ENCODE measurements at places on chromosomes 2 and 18.

- DNase-seq = no peak
These were observed 8.9 kb upstream of the RPRM start for GRCh38 chr2:153487448-153487847.

DNA sequence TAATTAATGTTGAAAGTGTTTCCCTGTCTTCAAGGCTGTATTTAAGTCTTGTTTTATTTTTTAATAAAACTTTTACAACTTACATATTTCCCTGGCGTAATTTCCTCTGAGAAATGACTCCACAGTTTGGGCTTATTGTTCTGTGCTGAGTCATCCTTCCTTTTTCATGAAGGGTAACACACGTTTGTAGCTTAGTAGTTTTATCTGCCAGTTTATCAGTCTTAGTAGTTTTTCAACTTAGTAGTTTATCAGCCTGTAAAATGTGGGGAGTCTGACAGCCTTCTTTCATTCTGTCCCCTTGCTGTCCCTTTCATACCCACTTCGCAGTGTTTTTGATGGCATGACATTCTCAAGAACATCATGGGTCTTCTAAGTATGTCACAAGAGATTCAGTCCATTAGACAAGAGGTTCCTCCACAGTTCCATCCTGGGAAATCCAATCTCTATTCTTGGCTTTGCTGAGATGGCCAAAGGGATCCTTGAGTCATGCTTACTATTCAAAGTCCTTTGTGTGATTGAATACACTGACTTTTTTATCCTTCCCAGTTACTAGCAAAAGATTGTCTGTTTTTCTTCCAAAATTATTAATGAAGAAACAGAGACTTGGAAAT is 60.0 kb upstream of the SGPP2 start:
- no peak for DNase-seq

DNA sequence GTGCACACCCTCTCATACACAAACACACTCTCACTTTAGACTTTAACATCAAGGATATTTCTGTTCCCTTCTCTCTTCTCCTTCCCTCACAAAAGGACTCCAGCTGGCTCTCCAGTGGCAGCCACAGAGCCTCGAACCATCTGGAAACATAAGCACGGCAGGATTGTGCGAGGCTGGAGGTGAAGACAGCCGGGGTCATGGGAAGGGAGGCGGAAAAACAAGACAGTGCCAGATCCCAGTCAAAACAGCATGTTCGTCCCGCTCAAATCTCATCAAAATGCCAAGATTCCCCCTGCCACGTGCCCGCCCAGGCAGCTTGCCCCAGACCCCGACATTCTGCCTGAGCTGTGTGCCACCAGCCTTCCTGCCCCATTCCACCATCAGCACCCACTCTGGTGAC is 180.3 kb downstream of the ZBTB7C start:
- no peak for DNase-seq

DNA sequence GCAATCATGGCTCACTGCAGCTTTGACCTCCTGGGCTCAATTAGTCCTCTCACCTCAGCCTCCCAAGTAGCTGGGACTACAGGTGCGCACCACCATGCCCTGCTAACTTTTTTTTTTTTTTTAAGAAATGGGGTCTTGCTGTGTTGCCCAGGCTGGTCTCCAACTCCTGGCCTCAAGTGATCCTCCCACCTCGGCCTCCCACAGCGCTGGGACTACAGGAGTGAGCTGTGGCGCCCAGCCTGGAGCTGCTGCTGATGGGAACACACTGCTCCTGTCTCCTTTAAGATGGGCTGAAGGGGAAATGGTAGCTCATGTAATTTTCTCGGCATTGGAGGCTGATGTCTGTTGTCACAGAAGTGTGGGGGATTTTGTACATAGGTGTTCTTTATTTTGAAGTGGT is 34.9 kb upstream of the ADNP2 start:
- DNase-seq = no peak

- DNase-seq = no peak
These were observed 96.7 kb downstream of the LRP2 start for GRCh38 chr2:169265591-169265990.

- no peak for DNase-seq
These were observed 60.5 kb downstream of the NDUFA10 start for GRCh38 chr2:239964399-239965185.

GRCh38 chr2:20110383-20110782 is 59.0 kb upstream of the LAPTM4A start:
- DNase-seq = no peak

DNA sequence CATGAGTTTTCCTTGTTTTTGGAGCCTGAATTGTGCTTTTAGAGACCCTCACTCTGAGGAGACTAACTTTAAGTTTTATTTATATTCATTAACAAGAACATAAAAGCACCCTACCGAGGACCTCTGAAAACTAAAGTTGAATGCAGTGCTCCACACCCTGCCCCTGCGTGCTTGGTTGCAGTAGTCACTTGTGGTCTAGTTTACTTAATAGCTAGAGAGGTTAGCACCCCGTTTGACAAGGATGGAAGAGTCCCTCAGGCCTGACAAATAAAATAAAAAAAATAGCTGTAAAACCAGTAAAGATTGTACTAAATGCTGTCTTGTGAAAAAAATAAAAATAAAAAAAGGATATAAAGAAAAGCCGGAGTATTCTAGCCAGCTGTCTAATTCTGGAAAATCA is 395.2 kb downstream of the MTX2 start:
- DNase-seq = no peak

DNA sequence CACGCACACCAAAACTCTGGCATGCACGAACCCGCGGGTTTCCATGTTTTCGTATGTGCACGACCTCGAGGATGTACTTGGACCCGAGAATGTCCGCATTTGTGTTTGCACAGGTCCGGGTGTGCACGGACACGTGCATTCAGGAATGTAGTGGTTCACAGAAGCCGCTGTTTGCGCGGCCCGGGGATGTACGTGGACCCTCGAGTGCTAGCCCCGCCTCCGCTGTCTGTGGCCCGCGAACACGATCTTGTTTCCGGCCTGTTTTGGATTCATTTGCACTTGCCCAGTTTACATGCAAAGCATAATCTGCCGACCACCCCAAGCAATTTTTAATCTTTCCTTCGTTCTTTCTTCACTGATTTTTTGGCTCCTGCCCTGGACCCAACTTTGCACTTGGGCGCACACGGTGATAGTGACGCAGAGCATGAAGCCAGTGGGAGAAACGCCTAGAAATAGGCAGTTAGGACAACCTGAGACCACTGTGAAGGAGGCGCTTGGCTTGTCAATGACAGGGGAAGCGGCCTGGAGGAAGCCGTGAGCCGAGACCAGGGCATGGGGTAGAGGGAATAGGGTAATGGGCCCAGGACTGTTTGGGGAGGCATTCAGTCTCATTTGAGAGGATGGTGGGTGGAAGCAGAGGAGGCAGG is 45.4 kb upstream of the PTMA start:
- DNase-seq = no peak

GRCh38 chr18:10289951-10290637 is 164.3 kb upstream of the APCDD1 start:
- DNase-seq = no peak

- DNase-seq = peak; percentile 47
These were observed 33.6 kb downstream of the KIDINS220 start for GRCh38 chr2:8803658-8804379.

DNA sequence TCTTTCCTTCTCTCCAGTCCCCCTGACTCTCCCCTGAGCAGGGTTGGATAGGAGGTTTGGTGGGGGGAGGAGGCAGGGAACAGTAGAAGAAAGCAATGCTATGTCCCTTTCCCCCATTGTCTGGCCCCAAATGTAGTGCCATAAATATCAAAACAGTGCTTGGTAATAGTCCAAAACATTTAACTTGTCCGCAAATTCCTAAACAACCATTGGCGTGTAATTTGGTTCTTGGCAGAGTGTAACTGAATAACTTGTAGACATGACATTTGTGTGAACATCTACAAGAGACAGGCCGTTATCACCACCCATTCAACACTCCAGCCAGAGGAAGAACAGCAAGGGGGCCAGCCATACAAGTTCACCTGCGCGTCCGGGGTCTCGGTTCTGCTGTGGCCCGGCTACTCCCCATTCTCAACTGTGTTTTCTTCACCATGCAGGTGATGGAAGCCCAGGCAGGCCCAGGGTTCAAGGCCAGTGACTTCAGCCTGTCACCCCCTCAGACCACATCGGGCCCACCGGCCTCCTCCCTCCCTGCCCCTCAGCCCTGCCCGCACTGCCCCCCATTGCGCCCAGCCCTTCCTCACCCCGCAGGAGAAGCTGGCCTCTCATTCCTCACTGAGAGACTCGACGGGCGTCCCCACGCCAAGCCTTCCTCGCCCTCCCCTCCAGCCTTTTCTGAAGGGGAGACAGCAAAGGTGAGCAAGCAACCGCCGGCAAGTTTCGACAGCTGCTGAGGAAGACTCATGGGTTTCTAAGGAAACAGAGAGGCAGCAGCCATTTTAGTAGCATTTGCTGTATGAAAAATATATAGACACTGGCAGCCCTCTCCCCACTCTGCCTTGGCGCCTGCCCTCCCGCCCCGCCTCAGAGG is 699 bp upstream of the RAPGEF4 start:
- peak; percentile 39 for DNase-seq

- DNase-seq = no peak
These were observed 230.3 kb upstream of the SLC14A2 start for GRCh38 chr18:45384962-45385315.

DNA sequence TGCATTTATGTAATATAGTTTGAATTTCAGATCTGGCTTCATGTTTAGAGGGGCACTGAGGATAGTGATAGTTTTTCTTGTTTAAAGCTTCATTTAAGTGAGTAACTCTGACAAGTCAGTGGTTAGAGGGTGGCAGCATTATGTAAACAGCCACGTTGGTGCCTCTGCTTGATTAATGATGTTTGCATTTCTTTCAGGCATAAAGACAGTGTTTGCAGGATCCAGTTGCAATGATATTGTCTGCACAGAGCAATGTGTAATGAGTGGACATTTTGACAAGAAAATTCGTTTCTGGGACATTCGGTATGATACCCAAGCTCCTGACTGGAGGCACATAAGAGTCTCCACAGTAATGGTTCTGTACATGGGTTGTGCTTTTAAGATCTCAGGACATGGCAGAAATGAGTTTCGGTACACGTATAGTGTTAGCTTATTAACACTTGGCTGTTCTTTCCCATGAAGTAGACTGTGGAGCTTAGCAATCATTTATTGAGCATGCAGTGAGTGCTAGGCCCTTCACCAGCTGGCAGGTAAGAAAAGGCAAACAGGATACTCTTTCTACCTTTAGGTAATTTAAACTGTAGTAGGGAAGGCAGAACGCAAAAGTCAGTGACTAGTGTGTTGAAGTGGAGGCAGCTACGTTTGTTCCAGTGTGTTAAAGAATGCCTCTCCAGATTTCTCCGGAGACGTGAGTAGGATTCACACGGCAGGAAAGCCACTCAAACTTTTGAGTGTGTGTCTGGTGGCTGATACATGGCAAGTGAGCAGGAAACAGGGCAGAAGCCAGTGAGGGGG is 17.4 kb upstream of the SAG start:
- no peak for DNase-seq

- DNase-seq = no peak
These were observed 96.0 kb upstream of the NEUROD1 start for GRCh38 chr2:181776336-181776735.

- no peak for DNase-seq
These were observed 68.7 kb upstream of the ACSL3 start for GRCh38 chr2:222792001-222792611.

GRCh38 chr2:70002241-70002899 is 40.9 kb upstream of the ASPRV1 start:
- no peak for DNase-seq

- DNase-seq = no peak
These were observed 698.9 kb downstream of the GALR1 start for GRCh38 chr18:77948567-77948966.

GRCh38 chr18:77201506-77201905 is 48.1 kb upstream of the GALR1 start:
- DNase-seq = no peak

Measured in iPS-NIHi11 (cell line).